ENCODE measurements at places on chromosomes 13 and 19. TPM values are rescaled to one million over a fixed set of nuclear protein-coding genes. Genes with fewer than 3 reads are reported as not detected.

F10 gene
- not detected for total RNA-seq

OLFM2 gene
- 1.6 TPM for total RNA-seq

MEIOSIN gene
- 0.37 TPM for total RNA-seq

RFXAP gene
- total RNA-seq: 13.9 TPM

ADGRE2 gene
- 3.3 TPM for total RNA-seq

FCER2 gene
- 0.65 TPM for total RNA-seq

ZNF547 gene
- total RNA-seq: 2.7 TPM

UNC13A gene
- total RNA-seq: 0.16 TPM

VSTM1 gene
- total RNA-seq: not detected

- ATAC-seq: no peak
Observed at GRCh38 chr13:25733001-25733491, 318.8 kb downstream of the SHISA2 start.

GRCh38 chr13:51823863-51824262 lies 19.9 kb upstream of the DHRS12 start:
- no peak for ATAC-seq

DNA sequence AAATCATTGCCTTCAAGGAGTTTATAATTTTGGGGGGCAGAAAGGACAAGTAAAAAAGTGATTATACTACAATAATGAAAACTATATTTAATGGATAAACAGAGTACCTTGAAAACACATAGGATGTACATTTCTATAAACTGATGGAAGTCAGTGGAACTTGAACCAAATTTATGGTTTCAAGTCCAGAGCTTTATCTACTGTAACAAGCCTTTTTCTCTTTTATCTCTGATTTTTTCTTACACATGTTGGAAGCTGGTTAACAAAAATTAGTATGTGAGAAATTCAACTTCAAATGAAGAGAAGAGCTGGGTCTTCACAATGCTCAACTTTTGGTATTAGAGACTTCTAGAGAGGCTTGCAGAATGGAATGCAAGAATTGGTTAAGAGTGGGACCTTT lies 393.6 kb downstream of the LMO7 start:
- ATAC-seq: no peak

DNA sequence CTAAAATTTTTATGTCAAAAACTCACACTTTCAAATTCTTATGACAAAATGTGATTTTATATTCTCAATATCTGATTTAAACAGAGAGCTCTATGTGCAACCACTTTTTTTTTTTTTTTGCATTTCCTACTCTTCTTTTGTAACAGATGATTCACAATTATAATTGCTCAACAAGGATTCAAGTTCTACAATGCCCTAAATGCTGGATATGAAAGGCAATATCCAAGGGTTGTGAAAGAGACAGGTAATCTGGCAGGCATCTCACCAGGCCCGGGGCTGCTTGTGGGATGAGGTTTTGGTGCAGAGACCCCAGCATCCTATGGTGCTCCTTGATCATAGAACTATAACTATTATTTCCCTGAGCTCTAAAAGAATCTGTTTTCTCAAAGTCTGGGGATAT lies 363.6 kb upstream of the NBEA start:
- ATAC-seq: no peak

- no peak for ATAC-seq
Observed at GRCh38 chr13:87129602-87130300, 541.4 kb upstream of the SLITRK5 start.

- no peak for ATAC-seq
Observed at GRCh38 chr13:57666131-57666953, 34.8 kb downstream of the PCDH17 start.

DNA sequence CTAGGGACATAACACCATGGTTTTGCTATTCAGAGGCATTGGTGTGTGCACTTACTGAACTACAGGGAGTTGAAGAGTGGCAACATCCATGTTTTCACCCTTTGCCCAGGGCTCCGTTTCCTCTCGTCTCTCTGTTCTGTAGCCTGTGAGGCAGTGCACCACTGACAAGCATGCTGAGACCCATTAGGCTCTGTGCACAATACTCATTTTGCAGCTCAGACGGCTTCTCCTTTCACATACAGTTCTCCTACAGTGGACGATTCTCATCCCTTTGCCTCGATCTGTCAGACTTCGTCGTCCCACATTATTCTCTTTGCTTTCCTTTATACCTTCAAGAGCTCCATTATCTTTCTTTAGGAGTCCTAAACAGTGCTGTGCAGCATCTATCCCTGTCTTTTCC lies 403.7 kb downstream of the MYO16 start:
- no peak for ATAC-seq

DNA sequence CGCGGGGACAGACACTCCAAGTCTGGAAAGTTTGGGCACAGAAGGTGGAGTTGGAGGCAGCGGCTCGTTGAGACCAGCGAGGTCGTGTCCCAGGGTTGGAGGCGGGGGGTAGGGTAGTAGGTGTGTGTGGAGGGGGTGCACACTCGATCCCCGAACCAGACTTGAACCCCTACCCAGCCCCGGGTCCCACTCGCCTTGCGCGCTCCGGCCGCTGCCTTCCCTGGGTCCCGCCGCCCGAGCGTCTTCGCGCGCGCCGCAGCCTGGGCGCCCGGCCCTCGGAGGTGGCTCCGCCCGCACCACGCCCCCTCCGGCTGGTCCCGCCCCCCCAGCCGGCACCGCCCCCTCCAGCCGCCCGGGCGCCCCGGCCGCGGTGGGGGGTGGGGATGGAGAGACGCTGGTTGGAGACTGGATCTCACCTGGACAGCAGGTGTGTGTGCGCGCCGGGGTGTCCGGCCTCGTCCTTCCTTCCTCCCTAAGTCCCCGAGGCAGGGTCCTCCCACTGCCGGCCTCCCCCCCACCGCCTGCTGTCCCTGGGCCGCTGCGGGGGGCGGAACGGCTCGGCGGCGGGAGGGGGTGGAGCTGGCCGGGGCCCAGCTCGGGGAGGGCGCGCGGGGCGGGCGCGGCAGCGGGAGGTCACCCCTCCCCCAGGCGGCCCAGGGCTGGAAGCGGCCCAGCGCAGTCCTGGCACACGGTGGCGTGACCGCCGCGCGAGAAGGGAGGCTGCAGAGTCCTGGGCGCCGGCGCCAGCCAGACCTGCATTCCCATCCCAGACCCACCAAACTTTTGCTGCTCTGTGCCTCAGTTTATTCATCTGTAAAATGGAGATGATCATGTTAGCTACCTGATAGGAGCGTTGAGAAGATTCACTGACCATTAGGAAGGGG lies at the start of gene KANK2:
Gene KANK2 (minus strand): TSS at position 255 of the 884 bp plus-strand sequence. CDS start 3,034 bp downstream, outside the sequence.
- ATAC-seq: peak; percentile 94

DNA sequence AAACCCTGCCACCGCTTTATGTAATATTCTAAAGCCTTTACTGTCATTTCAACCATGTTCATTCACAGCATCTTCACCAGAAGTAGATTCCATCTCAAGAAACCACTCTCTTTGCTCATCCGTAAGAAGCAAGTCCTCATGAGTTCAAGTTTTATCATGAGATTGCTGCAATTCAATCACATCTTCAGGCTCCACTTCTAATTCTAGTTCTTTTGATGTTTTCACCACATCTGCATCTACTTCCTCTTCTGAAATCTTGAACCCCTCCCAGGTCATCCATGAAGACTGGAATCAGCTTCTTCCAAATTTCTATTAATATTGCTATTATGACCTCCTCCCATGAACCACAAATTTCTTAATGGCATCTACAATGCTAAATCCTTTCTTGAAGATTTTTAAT lies 83.9 kb downstream of the FOXO1 start:
- no peak for ATAC-seq

DNA sequence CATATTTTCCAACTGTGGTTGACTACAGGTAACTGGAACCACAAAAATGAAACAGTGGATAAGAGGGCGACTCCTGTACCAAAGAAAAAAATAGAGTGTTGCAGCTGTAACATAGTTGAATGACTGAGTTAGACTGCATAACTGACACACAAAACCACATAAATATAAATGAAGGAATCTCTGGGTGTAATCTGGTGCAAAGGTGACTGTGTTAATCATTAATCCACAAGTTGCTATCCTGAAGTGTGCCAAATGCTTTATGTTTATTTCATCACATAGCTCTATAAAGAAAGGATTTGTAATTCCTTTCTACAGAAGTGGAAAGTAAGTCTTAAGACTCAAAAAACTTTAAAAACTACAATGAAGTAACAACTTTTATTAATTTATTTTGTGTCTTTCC lies 6.0 kb upstream of the GJB2 start:
- ATAC-seq: no peak

- ATAC-seq: no peak
Observed at GRCh38 chr13:113861433-113862030, 2.3 kb downstream of the GAS6 start.

DNA sequence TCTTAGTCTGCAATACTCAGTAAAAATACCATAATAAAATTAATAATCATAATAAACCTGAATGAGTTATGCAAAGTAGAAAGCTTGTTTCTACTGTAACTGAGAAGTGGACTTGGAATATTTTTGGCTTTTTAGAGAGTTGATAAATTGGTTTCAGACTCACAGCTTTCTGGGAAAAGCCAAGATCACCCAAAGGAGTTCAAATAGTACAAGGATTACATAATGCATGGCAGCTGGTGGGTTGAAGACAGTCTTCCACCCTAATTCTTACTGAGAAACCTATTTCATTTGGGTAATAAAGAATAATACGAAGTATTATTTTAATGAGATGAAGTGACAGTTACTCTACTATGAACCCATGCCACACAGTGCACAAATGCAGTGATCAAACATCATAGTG lies 139.4 kb upstream of the KLF12 start:
- ATAC-seq: no peak

DNA sequence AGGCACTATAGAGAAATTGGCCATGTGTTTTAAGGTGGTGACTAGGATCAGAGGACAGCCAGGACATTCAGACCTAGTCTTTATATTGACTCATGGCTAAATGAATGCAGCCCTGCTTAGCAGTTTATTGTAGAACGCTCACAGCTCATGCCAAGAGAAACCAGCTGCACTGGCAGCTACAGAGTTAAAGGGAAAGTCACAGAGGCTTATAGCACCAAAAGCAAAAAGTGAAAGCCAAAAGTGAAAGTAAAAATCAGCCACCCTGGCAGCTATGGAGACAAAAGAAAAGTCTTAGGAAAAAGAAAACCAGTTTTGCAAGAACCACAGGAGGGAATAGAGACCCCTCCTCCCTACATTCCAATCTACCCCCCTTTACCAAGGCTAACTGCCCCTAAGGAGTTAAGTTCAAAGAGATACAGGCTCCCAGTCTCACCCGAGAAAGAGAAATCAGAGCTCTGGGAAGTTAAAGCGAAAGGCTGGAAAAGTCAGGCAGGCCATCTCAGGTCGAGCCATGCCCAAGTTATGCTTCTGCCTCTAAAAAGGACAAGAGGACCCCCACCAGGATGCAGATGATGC lies 99.0 kb downstream of the ZNF429 start:
- ATAC-seq: peak; percentile 42

GRCh38 chr13:71871176-71871754 lies 4.3 kb upstream of the DACH1 start:
- ATAC-seq: no peak

- ATAC-seq: no peak
Observed at GRCh38 chr19:49816590-49816989, 1.5 kb upstream of the MED25 start.

- ATAC-seq: no peak
Observed at GRCh38 chr19:10462557-10462956, 40.6 kb downstream of the KEAP1 start.

GRCh38 chr13:70874636-70875035 lies 766.4 kb upstream of the KLHL1 start:
- ATAC-seq: no peak

GRCh38 chr13:109162248-109163036 lies 533.0 kb downstream of the MYO16 start:
- peak; percentile 96 for ATAC-seq

DNA sequence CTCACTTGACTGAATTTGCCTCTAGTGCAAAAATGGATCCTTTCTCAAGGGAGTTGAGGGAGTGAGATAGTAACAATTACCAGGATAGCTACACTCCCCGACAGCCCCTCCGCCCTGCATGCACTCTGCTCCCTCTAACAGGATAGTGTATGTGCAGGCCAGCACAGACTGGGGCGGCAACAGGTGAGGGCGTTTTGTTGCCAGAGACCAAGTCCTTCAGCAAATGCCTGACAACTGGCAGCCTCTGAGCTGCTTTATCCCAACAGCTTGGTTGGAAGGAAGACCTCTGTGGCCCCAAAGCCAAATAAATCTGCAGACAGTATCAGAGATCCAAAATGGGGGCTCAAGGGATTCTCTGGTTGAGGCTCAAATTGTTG lies 86.6 kb downstream of the SLC7A1 start:
- no peak for ATAC-seq

DNA sequence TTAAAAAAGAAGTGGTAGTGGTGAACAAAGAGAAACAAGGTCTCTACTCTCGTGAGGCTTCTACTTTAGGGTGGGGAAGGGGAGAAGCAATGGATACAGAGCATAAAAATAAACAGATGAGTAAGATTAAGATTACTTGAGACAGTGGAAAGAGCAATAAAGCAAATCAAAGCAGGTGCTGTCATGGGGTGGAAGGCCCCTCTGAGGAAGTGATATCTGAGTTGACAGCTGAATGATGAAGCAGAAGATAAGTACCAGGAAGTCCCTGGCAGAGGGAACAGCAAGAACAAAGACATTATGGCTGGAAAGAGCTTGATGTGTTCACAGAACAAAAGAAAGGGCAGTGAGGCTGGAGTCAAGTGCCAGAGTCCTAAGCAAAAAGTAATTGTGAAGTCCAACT lies 221.8 kb downstream of the ENOX1 start:
- ATAC-seq: no peak

DNA sequence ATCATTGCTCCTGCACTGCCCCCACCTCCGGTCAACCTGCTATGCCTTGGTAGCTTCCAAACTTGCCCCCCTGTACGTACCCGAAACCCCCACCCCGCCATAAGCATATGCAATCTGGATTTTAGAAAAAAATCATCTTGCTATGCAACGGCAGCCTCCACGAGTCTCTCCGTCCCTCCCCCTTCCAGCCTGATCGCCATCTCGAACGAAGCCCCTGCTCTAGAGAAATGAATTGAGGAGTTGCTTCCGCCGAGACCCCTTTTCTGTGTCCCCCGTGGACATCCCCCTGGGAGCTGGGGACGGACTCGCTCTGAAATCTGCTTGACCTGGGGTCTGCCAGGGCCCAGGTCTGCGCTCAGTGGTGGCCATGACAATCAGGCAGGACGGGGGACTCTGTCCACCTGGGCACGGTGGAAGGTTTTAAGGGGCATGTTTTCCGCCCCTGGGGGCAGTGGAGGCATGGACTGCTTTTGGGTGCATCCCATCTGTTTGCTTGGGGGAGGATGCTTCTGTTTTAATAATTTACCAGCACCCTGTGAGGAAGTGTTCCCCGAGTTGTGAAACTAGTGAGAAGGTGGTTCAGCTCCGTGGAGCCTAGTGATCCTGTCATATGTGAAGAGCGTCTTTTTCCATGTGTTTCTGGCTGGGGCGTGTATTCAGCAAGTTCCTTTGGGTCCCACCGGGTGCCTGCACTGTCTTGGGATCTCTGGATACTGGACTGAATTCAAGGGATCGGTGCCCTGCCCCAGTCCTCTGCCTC lies 1.0 kb downstream of the KDM4B start:
- no peak for ATAC-seq

DNA sequence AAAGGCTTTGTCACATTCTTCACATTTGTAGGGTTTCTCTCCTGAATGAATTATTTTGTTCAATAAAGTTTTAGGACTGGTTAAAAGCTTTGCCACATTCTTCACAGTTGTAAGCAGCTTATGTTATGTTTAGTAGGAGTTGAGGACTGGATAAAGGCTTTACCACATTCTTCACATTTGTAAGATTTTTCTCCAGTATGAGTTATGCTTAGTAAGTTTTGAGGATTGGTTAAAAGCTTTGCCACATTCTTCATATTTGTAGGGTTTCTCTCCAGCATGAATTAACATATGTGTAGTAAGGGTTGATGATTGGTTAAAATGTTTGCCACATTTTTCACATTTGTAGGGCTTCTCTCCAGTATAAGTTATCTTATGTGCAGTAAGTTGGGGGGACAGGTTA lies 79.9 kb downstream of the ZNF431 start:
- ATAC-seq: no peak

- peak; percentile 57 for ATAC-seq
Observed at GRCh38 chr19:54178581-54179261, 5.8 kb upstream of the TMC4 start.
